CD4-positive, alpha-beta T cell treated with Interleukin-2 at 100 ng/mL for 4 hours (primary cell): ENCODE measurements at places on chromosomes 16 and 17.

- no peak for DNase-seq
Measured at GRCh38 chr17:41639492-41640473, 15.4 kb upstream of the KRT17 start.

GRCh38 chr17:2828397-2829038 lies 32.3 kb downstream of the RAP1GAP2 start:
- peak; percentile 79 for DNase-seq

GRCh38 chr16:78749745-78750268 lies 650.4 kb downstream of the WWOX start:
- DNase-seq = peak; percentile 34

GRCh38 chr17:20975566-20975965 lies 67.2 kb downstream of the USP22 start:
- DNase-seq = no peak

DNA sequence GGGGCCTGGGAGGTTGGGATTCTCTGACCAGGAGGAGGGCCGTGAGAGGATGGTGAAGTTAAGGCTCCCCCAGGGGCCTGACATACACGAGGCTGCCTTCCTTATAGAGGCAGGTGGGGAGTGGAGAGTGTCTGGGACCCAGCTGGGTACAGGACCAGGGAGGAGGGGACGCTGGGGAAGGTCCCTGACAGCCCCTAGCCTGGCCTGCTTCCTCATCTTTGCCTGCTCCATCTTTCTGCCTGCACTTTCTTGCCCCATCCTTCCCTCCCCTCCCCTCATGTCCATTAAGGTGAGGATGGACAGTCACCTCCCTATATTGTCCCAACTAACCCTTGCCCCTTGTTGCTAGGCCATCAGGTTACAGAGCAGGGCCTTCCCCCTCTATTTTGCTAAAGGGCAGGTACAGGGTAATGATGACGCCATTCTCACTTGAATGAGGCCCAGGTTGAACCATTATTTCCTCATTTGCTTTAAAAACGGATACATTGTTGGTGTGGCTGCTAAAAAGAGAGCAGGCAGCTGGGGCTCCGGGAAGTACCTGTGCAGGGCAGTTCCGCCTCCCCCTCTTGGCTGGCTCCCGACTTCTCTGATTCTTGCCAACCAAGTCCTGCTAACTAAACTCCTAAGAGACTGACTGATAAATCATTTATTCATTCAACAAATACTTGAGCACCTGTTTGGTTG lies 1.3 kb downstream of the C17orf99 start:
- no peak for DNase-seq
